HEK293T (cell line): ENCODE measurements at places on chromosomes 2 and 18.

DNA sequence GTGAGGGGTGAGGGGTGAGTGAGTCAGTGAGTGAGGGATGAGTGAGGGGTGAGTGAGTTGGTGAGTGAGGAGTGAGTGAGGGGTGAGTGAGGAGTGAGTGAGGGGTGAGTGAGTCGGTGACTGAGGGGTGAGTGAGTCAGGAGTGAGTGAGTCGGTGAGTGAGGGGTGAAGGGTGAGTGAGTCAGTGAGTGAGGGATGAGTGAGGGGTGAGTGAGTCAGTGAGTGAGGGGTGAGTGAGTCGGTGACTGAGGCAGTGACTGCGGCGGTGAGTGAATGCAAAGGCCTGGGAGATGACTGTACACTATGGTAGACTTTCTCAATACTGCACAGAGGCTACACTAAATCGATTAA, 16.6 kb downstream of the THAP4 start:
- DNase-seq, result no peak

DNA sequence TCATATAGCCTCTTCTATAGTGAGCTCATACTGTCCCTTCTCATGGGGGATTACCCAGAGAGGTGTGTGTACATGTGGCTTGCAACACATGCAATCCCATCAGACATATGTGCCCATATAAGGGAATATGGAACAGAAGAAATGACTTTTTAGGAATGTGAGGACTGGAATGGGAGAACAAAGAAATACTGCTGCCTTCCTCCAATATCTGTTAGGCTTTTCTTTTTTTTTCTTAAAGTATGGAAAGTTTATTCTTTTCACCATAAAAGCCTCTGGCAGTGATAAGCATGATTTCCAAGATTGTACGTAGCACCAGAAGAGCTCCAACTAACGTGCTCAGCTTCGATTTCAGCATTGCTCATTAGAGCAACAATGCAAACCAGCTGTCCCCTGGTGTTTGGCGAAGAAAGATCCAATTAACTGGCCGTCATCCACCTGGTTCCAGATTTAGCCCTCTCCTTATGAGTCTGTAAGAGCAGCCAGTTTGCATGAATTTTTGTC, 113.6 kb downstream of the ADCYAP1 start:
- no peak for DNase-seq

DNA sequence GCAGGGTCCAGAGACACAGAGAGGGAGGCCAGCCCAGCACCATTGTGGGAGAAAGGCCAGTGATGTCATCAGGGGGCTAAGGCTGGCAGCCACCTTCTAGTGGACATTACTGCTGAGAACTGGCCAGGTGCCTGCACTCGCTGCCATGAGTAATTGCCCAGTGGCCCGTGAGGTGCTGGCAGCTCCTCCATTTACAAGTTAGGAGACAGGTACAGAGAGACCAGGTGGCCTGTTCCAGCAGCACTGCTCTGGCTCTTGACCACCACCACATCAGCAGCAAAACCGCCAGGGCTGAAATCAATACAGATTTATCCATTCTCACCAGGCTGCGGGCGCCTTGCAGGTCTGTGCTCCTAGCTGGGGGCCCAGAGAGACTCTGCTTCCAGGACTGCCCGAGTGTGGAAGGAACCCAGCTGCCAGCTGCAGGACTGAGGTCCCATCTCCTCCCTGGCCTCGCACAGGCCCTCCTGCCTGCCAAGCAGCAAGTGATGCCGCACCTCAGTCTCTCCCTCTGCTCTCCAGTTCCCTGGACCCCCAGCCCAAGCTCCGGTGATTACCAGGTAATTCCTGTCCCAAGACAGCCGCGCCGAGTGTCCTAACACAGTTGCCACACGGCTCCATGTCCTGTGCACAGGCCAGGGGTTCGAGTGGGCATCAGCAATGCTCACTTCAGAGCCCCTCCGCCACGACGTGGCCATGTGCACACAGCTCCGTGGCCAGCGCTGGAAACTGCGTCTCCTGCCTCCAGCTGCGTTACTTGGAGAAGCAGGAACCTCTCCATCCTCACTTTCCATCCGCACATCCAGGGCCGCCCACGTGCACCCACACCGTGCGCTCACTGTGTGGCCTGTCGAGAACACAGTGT, 101.0 kb upstream of the CTDP1 start:
- no peak for DNase-seq

GRCh38 chr2:226991663-226992062, 155.8 kb downstream of the RHBDD1 start:
- no peak for DNase-seq

DNA sequence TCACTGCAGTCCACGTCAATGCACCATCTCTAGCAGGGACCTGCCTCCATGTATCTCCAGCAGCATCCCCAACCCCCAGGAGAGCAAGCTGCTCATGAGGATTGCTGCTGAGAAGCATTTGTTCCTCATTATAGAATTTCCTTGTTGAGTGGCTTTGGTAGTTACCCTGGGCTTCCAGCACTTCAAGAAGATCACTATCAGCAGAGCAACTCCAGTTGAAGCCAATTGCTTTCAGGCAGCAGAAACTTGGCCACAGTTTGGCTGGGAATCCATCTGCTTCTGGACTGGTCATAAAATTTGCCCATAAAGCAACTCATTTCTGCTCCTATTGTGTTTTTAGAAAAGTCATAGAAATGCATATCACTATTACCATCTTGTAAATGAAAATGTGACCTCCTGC, 17.4 kb downstream of the TRPM8 start:
- DNase-seq, result no peak

DNA sequence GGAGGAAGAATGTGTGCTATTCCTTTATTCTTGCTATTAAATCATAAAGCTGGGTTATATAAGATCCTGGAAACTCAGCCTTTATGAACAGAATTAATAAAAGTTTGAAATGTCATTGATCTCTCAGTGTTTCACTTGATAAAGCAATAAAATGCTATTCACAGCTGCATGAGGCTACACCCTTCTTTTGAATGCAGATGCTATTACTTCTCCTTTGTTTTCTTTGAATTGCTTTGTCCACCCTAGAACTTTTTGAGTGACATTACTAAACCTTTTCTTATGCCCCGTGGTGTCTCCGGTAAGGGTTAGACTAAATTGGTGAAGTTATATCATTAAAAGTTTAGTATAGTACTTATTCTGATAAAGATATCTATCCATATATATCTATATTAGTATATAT, 18.9 kb downstream of the SERPINB5 start:
- no peak for DNase-seq

- DNase-seq, result no peak
These were observed 54.5 kb upstream of the AFF3 start for GRCh38 chr2:100196786-100197494.

DNA sequence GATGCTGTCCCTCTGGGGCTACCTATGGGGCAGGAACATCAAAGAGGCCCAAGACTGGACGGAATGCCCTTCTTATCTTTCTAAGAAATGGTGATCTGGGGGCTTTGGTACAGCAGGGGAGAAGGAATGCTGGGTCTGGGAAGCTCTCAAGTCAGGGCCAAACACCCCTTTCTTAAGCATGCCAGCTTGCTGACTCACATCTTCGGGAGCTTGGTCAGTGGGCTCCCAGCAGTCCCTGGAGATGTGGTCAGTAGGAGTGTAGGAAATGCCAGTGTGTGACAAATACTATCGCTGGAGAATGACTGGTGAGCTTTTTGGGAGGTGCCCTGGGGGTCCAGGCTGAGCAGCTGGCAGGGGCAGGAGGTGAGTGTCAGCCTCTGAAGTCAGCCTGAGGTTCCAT, 105.0 kb upstream of the CDC42EP3 start:
- DNase-seq, result no peak

DNA sequence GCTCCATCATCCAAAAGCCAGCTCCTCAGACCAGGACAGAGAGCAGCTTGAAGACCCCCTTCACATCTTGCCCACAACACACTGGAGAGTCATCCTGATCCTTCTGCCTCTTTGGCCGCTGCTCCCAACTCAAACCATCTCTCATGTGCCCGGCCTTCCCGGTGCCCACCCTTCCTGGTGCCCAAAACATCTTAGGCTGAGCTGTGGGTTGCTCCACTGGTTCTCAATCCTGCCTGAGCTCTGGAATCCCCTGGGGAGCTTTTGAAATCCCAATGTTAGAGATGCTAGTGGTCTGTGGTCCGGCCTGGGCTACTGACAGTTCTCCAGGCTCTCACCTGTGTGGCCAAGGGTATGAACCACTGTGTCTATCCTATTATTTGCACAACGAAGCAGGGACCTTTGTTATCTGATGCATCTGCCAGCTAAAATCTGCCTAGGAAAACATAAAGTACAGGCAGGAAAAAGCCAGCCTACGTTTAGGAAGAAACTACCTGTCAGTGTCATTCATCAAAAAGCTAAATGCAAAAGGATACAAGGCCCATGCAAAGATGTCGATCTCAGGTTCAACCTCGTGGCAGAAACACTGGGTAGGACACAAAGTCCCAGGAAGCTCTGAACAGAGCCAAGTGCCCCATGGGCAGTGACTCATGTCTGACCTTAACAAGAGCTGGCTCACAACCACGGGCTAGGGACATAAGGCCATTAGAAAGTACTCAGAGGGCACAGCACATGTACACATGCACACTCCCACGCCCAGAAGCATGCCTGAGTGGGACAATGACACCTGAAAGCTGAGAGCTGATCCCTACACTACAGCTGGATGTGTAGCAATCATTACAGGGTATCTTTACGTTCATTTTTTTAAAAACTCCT, 30.8 kb downstream of the TBC1D8 start:
- DNase-seq, result no peak

DNA sequence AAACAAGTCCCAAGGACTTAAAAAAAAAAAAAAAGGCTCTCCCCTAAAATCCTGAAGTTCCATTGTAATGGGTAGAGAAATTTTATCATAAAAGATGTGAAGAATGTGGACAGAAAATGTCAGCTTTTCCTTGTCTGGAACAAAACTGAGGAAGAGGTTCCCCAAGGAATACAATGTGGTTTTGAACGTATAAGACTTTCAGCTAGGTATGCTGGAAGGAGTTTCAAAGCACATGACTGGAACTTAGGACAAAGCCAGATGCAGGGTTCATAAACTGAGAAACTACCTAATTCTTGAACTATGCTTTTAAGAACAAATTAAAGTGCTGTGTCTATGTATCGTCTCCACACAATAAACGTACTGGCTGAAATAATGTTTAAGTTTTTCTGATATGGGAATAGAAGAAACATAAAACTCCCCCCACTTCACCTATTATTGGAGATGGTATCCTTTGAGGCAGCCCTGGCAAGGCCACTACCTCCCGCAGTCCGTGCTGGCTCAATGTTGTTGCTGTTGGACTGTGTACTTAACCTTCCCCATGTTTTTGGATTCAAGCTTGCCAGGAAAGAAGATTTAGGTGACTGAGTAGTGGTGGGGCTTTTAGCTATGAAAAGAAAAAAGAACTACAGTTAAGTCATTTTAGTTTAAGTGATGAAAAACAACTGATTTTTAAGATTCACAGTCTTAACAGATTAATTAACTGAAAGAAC, 84.2 kb upstream of the DNER start:
- no peak for DNase-seq

DNA sequence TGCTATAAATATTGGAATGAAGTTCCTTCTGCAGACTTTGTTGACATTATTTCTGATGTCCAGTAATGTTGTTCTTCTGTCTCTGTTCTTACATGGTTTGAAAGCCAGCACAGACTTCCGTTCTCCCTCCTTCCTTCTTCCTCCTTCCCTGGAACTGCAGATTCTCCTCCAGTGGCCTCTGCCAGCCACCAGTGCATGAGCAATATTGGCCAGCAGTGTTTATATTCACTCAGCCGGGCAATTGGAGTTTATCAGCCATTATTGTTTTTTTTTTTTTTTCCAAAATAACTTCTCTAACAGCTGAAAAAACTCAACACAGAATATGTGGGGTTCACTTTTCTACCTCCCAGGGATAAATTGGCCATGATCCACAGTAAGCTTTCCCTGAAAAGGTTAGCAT, 86.8 kb downstream of the ADCYAP1 start:
- DNase-seq, result no peak

- no peak for DNase-seq
These were observed 37.2 kb upstream of the HPCAL1 start for GRCh38 chr2:10265329-10266132.

DNA sequence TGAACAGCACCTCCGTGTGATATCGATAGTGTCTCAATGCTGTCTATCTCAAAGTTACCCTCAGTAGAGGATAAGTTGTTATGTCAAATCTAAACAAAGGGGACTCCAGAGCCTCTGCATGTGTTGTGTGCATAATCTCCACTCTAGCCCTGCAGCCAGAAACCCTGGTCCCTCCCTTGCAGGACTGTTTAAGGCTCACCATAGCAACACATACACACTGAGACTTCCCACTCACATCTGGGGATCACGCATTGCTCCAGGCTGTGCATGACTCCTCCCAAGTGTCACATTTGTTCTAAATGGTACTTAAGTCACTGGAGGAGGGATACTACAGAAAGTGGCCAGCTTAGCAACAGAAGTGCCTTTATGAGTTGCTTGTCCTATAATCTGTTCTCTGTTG, 258.6 kb upstream of the CRIM1 start:
- no peak for DNase-seq

DNA sequence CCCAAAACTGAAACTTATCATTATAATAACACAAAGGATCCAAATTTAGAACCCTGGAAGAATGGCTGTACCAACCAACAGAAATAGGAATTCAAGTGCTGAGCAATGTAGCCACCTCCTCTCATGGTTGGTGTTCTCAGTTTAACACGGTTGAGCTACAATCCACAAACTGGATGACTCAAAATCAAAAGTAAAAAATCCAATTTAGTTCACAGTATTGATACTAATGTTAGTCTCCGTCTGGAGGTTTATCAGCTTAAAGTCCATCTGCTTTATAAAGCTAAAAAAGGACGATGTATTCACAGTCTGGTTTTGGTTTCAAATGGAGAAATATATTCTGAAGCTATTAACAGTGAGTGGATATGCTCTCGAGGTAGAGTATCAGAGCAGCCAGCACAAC, 40.5 kb downstream of the CNTNAP5 start:
- DNase-seq, result no peak

DNA sequence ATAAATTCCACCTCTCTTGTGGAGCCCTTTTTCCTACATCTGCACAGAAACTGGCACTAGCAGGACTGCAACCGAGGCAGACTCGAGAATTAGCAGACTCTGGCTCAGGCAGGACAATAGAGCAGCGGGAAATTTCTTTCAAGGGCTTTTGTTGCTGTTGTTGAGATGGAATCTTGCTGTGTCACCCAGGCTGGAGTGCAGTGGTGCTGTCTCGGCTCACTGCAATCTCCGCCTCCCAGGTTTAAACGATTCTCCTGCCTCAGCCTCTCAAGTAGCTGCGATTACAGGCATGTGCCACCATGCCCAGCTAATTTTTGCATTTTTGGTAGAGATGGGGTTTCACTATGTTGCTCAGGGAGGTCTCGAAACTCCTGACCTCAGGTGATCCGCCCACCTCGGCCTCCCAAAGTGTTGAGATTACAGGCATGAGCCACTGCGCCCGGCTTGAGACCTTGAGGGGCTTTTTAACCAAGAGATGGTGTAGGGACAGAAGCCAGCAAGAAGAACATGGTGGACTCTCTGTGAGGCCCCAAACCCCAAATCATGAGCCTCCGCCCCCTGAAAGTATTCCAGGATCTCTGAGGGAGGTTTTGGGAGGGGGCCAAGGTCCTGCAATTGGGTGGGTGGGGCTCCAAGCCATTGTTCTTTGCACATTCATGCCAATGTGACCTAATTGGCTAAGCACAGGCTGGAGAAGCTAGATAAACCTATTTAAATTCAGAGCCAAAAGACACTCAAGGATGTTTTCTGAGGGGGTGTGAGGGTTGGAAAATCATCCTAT, 68.4 kb upstream of the MSH2 start:
- DNase-seq, result no peak

GRCh38 chr2:190173392-190173791, 110.9 kb upstream of the MSTN start:
- DNase-seq, result no peak

GRCh38 chr2:45707006-45707405, 55.5 kb downstream of the PRKCE start:
- DNase-seq, result no peak

GRCh38 chr2:196449083-196449482, 190.4 kb upstream of the CCDC150 start:
- DNase-seq, result no peak
